Suppressor macrophage treated with lipopolysaccharide for 1 hour (primary cell): ENCODE measurements at places on chromosomes 6 and 20.
A peak's percentile ranks its signal among the peaks of the same experiment; 100 is the strongest.

DNA sequence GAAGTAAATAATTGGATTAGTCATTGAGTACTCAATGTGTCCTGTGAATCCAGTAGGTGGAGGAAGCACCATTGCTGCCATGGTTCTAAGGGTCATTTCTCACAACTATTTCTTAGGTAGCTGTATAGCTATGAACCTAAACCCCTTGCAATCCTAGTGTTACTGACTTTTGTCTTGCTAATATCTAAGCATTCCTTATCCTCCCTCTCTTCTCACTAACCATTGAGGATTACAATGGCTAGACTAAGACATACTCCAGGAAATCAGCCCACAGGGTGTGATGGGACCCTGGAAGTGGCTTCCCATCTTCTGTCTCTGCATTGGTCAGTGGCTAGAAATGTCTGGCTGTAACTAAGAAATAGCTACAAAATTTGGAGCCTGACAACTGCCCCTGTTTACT lies 27.3 kb upstream of the FOXA2 start:
- DNase-seq, result no peak

GRCh38 chr20:34615477-34615876 lies 57.0 kb downstream of the MAP1LC3A start:
- DNase-seq, result no peak

GRCh38 chr20:44051661-44052000 lies 135.4 kb downstream of the JPH2 start:
- DNase-seq, result no peak

DNA sequence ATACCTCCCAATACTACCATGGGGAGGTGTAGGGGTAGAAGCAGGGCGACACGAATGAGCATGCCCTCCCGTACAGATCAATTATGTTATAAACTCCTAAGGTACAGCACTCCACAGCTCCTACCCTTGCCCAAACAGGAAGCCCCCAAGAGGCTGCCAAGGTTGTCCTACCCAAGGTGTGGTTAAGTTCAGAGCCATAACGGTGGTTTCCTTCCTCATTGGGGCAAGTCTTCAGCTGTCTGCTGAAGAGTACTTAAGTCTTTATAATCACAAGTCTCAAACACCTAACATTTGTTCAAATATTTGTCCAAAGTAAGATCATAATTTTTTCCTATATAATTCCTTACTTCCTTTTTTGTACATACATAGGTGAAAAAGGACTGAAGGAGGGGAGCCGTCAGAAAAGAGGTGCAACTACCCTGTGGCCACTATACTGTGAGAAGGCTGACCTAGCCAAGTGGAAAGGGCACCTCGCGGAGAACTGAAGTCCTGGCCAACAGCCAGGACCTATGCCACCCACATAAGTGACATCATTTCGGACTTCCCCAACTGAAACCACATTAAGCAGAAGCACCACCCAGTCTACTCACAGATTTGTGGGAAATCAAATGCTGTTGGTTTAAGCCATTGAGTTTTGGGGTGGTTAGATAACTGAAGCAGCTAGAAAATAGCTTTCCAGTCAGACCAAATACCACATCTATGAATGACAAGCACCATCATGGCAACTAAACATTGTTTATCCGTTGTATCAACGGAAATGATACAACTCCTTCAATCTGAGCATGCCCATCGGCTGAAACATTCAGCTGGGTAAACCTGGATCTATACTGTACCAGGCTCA lies 2.9 kb upstream of the RAB22A start:
- DNase-seq, result peak; percentile 91

DNA sequence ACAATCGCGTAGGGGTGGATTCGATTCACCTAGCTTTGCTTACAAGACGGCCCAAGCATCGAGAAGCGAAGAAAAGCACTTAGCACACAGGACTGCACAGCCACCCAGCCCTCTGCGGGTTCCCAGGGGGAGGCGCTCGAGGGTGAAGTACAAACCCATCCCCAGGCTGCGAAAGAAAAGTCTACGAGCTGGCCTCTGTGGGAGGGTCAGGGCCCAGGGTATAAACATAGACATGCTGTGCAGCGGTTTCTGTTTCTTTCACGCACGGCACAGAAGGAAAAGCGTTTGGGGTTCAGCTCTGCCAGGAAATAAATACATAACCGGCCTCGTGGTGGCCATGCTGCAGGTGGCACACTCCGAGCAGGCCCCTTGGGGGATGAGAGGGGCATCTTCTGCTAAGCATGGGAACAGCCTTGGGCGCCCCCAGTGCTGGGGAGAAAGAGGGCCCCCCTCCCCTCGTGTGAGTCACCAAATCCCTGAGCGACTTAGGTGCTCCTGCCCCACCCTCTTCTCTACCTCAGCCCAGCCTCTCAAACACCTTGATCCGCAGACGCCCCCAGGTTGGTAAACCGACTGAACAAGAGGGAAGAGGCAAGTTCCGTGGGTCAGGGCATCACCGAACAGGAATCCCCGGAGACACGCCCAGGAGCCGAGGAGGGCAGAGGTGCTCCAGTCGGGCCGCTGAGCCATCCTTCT lies 91.6 kb upstream of the RIPOR2 start:
- peak; percentile 39 for DNase-seq

- no peak for DNase-seq
Observed at GRCh38 chr20:14744723-14745122, 407.3 kb upstream of the FLRT3 start.

GRCh38 chr20:14093652-14094051 lies 98.3 kb downstream of the MACROD2 start:
- no peak for DNase-seq

GRCh38 chr6:166344240-166344639 lies 1.9 kb upstream of the SFT2D1 start:
- no peak for DNase-seq

GRCh38 chr20:53941680-53942471 lies 128.5 kb downstream of the BCAS1 start:
- DNase-seq, result no peak

DNA sequence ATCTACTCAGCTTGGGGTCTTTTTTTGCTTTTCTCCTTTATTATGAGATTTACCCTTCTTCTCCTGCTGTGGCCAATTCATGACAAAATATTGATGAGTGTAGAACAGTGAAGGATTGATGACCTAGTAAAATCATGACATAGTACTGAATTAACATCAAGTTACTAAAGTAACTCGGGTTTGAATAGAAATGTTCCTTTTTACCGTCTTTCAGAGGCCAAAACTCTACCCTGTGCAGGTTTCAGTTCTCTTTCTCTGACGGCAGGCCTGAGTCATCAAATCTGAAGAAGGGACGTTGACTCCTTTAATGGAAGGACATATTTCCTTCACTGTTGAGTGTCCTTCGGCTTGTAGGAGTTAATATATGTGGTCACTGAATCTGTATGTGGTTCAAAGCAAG lies 80.7 kb downstream of the RREB1 start:
- peak; percentile 98 for DNase-seq

DNA sequence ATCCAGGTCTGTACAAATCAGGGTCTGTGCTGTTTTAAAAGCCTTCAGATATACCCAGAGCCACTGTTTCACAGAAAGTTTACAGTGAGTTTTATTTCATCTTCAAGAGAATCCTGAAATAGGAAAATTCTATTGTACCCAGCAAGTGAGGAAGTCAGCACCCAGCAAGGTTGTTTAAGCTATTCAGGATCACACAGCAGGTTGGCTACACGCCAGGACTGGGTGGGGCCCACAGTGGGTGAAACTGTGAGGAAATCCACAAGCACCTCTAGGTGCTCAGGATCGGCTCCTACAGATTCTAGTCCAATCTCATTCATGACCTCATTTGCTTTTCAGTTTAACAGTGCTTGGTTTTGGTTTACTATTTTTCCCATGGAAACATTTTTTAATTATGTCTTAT lies 128.9 kb downstream of the SYNDIG1 start:
- no peak for DNase-seq

- no peak for DNase-seq
Observed at GRCh38 chr6:44060612-44061374, 66.5 kb downstream of the MRPL14 start.

DNA sequence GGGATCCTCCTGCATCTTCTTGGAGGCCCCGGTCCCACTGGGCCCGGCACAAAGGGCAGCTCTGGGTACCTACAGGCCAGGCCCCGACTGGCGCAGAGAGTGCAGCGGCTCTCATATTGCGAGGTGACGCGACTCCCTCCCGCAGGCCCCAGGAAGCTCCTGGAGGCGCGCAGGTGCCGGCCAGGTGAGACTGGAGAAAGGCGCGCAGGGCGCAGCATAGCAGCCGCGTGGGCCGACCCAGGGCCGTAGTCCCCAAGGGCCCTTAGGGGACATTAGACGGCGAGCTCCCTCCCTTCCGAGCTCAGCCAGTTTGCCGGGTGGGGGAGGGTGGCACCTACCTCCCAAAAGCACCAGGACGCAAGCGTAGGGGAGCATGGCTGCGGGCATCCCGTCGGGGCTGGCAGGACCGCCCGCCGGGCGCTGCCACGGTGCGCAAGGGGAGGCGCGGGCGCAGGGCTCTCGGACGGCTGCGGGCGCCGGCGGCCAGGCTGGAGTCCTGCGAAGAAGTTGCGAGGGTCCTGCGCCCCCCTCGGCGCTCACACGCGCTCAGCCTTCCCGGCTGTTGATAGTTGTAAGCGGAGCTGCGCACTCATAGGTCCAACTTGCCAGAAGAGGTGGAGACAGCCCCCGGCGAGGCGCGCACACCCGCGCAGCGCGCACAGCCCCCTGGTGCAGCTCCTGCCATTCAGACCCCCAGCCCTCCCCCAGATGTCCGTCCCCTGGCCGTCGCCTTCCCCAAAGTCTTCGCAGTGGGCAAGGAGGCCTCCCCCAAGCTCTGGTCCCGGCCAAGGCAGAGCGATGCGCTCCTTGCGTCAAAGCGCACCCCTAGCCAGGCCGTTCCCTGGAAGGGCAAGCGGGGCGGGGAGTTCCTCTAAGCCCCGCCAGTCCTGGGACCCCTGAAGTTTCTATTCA lies 622 bp downstream of the APCDD1L start:
- DNase-seq, result no peak

GRCh38 chr6:122223251-122223650 lies 176.2 kb upstream of the HSF2 start:
- DNase-seq, result no peak

DNA sequence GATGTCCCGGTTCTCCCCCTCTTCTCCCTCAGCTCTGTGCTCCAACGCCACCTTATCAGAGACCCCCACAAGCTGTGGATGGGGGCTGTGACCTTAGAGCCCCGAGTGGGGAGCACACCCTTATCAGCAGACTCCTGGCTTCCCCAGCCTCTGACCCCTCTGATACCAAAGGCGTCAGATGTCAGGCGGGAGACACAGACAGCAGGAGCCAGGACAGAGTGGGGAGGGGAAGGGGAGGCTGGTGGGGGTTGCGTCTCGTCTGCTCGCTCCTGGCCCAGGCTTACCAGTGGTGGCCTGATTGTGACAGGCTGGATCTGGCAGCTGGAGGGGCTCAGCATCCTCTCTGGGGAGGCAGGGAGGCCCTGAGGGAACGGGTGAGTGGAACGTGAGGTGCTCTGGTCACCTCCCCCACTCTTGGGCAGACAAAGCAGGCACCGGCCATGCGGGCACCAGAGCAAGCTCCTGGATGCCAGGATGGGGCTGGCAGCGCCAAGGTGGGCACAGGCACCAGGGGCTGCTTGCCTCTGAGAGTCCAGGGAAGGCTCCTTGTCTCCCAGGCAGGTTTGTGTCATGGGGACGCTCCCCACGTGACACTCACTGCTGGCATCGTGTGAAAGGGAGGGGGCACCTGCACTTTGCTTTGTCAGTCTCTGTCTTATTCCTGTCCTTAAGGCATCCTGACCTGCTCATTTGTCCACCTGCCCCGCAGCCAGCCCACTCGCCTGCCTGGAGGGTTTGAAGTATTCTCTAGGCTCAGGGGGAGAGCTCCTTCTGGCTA lies 27.8 kb upstream of the GATA5 start:
- no peak for DNase-seq

GRCh38 chr6:106490030-106490429 lies 129.5 kb downstream of the CRYBG1 start:
- peak; percentile 33 for DNase-seq

DNA sequence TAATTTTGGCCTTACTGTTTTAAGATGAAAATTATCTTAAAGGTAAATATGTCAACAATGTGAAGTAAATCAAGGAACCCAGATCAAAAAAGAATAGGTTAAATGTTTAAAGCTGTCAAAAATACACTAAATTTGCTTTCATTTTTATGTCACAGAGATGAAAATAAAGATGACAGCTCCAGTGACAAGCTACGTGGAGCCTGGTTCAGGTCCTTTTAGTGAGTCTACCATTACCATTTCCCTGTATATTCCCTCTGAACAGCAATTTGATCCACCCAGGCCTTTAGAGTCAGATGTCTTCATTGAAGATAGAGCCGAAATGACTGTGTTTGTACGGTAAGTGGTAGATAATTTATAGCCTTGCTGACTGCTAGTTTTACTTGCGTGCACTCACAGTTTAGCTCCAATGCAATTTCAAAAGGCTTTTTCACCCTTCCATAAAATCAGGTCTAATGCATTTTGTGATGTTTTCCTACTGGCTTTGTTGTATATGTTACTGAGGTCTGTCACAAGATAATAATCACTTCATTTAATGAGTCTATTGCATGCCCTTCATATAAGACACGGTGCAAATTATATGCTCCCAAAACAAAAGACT lies 1.9 kb downstream of the HEBP2 start:
- DNase-seq, result no peak

DNA sequence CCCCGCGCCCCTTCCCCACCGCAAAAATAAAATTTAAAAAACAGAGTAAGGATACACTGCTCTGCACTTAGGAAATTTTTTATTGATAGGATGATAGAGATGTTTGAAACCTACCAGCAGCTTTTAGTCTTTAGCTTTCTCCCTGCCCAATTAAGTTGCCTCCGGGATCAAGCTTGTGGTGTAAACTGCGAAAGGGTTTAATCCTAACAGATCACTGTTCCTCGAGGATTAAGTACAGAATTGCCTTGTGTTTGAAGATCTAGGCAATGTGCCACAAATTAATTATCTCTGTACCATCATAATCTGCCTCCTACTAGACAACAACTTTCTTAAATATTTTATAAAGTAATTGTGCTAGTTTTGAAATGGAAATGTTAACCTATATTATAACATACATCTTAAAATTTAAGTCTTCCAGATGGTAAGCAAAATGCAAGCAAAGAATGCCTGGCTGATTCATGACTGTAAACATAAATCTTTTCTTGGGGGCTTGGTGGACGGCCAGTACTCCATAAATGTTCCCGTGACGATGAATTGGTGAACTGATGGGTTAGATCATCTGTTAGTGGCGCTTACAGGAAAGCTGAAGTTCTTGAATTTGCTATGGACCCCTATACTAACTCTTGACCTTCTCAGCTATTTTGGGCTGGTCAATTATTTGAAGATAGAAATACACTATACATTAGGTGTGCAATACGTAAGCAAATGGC lies 58.0 kb upstream of the ARHGAP18 start:
- DNase-seq, result no peak

DNA sequence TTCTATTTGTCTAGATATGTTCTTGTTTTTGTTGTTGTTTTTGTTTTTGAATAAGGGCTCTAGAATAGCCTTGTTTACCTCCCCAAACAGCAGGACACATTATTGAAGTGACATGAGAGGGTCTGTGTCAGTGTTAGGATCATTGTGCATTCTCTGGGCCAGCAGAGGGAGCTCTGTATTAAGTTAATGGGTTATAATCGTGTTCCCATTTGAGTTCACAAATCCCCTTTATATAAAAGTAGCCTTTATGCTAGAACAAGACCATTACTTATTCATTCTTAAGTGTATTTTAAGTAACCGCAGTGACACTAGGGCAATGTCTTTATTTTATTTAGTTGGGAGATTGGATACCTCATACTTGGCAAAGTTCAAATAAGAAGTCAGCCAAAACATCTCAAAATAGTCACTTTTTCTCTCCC lies 44.8 kb downstream of the STK4 start:
- peak; percentile 61 for DNase-seq

GRCh38 chr6:170235391-170236125 lies 55.3 kb downstream of the DLL1 start:
- no peak for DNase-seq
